Fibroblast of skin of back (primary cell): ENCODE measurements at places on chromosomes 12 and 14.

- no peak for DNase-seq
Observed at GRCh38 chr12:131901431-131902331, 7.3 kb downstream of the ULK1 start.

DNA sequence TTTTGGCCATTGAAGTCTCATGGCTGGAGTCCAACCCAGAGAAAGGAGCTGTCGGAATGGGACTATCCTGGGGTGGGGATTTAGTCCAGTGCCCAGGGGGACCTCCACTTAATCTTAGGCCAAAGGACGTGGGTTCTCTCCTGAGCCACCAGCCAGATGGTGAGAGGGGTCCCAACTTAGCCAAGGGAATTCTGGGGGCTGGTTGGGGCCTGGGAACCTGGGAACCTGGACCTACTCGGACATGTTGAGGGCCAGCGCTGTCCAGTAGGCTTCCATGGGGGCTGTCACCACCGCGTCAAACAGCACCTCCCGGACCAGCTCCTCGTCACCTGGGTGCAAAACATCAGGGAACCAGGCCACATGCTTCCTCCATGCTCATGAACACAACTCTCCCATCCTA, 33.4 kb downstream of the LRTM2 start:
- no peak for DNase-seq

DNA sequence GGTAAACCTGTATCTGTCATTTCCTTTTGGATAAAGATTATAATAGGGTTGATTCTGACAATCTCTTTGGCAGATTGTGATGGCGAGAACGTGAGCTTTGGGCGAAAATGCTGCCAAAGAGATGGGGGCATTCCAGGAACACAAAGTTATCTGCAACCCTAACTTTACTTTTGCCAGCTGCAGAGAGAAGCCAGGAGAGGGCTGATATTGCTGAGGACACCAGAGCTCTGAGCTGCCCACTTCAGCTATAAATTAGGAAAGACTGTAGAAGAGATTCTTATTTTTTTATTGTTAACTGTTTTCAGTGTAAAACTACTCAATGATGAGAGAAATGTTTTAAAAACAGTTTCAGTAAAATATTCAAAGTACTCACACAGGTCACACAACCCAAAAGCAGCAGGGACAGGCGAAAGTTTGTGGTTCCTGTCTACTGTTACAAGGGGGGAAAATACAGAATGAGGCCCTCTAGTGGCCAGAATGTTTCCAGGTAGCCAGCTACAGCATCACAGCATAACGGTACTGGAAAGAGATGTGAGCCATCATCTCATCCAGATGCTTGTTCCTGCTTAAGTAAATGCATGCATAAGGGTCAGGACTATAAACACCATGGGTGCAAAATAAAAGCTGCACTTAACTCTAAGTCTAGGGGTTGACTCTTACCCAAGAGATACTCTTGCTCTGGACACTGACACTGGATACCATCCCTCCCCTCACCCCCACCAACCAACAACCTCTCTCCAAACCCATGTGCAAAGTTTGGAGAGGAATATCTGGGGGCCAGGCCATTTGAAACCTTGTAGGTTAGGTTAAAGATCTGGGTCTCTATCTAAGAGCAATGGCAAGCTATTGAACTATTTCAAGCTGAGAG, 498.4 kb downstream of the RMST start:
- DNase-seq = peak; percentile 1

- peak; percentile 44 for DNase-seq
Observed at GRCh38 chr12:10027721-10028120, 2.8 kb upstream of the CLEC9A start.

GRCh38 chr12:31736472-31736871, 7.7 kb upstream of the AMN1 start:
- peak; percentile 81 for DNase-seq

DNA sequence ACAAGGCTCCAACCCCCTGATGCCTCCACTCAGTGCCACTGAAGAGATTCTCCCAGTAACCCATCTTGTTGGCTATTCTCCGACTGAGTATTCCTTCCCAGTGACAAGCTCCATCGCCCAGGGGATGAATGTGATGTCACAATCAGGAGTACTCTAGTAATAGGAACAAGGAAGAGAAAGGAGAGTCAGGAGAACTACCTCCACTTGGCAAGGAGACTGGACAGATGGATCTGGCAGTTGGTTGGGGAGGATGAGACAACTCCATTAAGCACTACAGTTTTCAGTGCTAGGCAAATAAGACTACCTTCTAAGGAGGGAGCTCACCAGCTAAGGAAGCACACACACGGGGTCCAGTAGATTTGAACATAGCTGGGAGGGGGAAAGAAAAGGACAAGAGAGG, 5.3 kb downstream of the RNF41 start:
- DNase-seq = no peak

DNA sequence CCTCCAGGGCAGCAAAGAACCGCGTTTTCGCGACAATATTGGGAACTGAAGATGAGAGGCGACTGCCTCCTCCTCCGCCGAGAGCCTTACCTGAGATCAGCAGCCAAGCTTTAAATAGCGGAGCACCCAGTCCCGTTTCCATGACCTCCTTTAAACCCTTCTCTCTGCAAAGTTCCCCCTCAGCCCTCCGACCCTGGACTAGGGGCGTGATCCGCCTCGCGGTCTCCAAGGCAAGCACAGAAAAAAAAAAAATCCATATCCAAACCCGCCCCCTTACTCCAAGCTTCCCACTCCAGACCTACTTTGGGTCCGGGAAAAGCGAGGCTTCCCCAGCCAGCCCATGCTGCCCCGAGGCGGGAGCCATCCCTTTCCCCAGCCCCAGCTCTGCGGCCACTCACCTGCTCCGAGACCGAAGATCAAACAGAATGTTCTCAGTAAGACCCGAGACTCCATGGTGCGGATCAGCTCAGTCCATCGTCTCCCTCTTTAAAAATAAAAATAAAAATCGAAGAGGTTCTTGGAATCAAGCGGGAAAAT, 630 bp downstream of the NELL2 start:
- no peak for DNase-seq

DNA sequence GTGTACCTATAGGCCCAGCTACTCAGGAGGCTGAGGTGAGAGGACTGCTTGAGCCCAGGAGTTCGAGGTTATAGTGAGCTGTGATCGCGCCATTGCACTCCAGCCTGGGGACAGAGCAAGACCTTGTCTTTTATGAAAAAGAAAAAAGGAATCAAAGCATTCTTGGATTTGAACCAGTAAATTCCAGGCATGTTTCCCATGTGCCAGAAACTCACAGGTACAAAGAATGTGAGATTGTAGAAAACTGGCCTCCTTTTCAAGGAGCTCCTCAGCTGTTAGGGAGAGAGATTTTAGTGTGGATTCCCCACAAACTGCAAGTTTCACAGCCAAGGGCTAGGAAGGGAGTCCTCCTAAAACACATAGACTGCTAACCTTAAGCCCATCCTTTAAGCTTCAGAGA, 95.0 kb downstream of the FOXN4 start:
- no peak for DNase-seq

GRCh38 chr12:97359021-97359690, 103.4 kb upstream of the RMST start:
- DNase-seq = no peak

- peak; percentile 36 for DNase-seq
Observed at GRCh38 chr14:36975834-36976233, 196.6 kb downstream of the SLC25A21 start.

- DNase-seq = peak; percentile 49
Observed at GRCh38 chr12:131910302-131911027, 16.0 kb downstream of the ULK1 start.

GRCh38 chr14:104504172-104504735, 75.3 kb upstream of the C14orf180 start:
- DNase-seq = no peak

GRCh38 chr12:129496226-129496625, 407.6 kb downstream of the TMEM132D start:
- peak; percentile 12 for DNase-seq

DNA sequence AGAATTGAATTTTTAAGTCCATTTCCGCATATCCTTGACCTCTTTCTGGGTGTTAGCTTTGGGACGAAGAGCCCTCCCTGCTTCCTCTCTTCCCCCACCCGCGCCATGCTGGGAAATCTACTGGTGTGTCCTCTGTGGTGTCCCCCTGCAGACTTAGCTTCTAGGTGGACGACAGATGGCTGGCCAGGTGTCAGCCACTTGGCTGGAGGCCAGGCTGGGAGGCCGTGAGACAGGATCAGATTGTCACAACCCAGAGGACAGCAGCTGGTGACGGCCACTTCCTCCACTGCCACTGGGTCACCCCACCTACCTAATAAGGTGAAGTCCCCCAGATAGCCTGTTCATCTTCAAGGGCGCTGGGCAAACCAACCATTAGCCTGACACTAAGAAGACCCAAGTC, 13.3 kb upstream of the DTX1 start:
- DNase-seq = no peak

DNA sequence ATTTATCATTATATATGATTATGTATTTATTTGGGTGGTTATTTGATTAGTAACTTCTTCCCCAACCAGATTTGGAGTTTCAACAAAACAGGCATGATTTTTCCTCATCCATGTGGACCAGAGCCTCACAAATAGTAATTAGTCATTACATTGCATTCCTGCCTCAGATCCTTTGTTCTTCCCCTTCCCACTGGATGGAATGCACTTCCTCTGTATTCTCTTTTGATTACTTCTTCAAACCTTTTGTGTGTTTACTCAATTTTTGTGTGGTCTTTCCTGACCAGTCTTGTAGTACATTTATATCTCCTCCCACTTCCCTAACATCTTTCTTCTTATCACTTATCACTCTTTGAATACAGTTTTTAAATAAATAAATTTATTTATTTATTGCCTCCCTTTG, 15.5 kb downstream of the SYT1 start:
- peak; percentile 27 for DNase-seq

- no peak for DNase-seq
Observed at GRCh38 chr12:9702255-9702654, 30.6 kb downstream of the CLECL1 start.

GRCh38 chr14:63045612-63046320, 508 bp upstream of the KCNH5 start:
- DNase-seq = peak; percentile 46

GRCh38 chr14:34713122-34713680, 1.2 kb downstream of the CFL2 start:
- DNase-seq = no peak

GRCh38 chr14:67584978-67585377, 15.1 kb downstream of the PIGH start:
- DNase-seq = peak; percentile 3

DNA sequence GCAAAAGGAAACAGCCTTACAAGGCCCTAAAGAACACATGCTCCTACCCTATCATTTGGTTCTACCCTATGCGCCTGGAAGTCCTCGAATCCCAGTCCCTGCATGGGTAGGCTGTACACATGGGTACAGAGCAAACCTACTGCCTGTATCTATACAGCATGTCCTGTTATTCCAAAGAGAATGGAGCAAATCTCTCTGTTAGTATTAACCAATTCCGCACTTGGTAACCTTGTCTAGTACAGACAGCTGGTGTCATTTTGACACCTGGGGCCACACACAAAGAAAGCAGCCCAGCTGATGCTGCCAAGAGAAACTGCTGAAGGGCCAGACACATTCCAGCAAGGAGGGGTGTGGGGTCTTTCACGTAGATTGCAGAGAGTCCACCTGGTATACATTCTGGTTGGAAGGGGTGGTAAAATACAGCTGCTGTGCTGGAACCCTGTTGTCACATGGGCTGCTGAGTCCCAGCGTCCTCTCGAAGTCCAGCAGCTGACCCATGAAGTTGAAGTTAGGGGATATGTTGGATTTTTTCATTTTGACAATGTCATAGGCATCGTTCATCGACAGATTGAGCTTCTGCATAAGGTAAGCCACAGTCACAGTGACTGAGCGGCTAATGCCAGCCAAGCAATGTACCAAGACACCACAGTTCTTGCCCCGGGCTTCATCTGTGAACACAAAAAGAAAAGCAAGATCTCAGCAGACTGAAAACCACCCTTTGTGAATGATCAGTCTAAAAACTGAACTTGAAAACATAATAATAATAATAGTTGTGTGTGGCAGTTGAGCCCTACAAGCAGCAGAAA, 3.2 kb downstream of the DUSP6 start:
- DNase-seq = no peak

GRCh38 chr12:848173-848865, 95.9 kb downstream of the WNK1 start:
- DNase-seq = peak; percentile 26

- no peak for DNase-seq
Observed at GRCh38 chr14:60815371-60815770, 80.8 kb downstream of the MNAT1 start.

GRCh38 chr12:102808412-102808811, 108.6 kb downstream of the PAH start:
- DNase-seq = no peak

- no peak for DNase-seq
Observed at GRCh38 chr14:41973178-41973577, 366.5 kb downstream of the LRFN5 start.

- DNase-seq = no peak
Observed at GRCh38 chr12:111155521-111155920, 213.4 kb downstream of the PHETA1 start.

DNA sequence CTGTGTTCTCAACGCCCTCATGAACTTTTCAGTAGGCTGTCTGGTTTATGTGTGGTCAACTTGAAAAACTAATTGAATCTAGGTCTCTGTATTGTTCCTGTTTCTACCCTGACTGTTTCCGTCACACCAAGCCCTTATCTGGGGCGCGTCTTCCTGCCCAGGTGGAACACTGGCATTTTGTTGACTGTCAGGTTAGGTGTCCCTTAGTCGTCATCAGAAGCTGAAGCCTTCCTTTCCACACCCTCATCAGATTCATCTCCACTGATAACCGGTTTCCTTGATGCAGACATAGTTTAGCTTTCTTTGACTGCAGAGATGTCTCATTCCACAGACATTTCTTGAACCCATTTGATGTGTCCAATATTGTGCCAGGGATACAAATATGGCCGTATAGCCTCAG, 96.5 kb downstream of the DUSP16 start:
- no peak for DNase-seq

DNA sequence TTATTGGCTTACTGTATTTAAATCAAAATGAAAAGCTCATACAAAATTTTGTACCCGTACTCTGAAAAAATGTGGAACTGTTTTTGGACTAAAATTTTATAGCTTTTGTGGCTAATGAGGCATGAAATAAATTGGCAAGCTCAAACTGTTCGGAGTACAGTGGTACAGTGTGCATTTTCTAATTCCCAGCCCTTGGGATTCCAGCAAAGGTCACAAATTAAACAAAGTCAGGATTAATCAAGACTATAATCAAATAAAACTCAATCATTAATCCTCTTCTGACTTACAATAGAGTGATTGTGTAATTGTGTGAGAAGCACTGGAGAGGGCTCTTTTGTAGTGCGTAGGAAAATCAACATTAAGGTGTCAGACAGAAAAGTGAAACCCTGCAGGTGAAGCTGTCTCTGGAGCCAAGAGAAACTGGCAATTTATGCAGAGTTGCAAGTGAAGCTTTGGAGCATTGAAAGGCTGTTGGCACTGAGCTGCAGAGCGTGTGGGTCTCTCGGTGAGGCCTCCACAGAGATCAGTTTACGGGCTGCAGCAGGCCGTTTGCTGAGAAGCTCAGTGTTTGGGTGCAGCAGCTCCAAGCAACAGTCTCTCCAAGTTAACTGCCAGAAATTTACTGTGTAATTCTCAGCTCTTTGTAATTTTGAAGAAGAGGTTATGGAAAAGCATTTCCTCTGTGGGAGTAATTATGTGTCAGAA, 275.9 kb downstream of the FBXL14 start:
- peak; percentile 32 for DNase-seq
